ENCODE measurements at places on chromosomes 16 and 17.

DNA sequence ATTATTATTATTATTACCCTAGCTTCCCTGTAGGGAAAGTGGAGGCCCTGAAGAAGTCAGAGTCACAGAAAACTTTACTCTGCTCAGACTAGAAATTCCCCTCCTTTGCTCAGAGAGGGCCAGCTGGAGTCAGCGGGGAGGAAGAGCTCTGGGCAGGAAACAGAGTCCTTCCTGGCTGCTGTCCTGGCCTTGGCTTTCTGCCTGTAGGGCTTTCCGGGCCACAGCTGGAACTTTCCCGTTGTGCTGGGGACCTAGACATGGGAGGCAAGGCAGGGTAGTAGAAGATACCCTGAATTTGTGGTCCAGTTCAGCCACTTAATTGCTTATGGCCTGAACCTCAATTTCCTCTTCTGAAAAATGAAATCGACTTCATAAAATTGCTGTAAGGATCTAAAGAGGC lies 14.0 kb upstream of the CCL2 start:
- DNase-seq, result no peak

DNA sequence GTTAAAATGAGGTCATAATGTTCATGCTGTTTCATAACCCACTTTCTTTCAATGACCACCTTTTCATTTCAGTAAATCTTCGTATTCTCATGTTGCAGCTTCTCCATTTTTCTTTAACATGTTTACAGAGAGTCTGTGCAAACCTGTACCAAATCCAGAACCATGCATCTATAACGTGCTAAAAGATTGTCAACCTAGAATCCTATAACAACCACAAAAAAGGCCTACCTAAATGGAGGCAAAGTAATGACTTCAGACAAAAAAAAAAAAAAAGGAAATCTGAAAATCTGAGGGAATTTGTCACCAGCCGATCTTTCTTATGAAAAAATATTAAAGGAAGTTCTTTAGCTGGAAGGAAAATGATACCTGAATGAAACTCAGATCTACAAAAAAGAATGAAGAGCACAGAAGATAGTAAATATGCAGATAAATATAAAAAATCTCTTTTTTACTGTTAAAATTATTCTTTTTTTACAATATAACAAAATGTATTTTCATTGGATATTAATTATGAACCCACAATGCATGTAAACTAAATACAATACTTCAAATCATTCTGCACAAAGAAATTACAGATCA lies 1.4 kb upstream of the SLFN11 start:
- no peak for DNase-seq

GRCh38 chr17:32772453-32773025 lies 104.4 kb downstream of the MYO1D start:
- DNase-seq, result no peak

GRCh38 chr16:23509782-23510163 lies 521 bp downstream of the GGA2 start:
- DNase-seq, result peak; percentile 21

DNA sequence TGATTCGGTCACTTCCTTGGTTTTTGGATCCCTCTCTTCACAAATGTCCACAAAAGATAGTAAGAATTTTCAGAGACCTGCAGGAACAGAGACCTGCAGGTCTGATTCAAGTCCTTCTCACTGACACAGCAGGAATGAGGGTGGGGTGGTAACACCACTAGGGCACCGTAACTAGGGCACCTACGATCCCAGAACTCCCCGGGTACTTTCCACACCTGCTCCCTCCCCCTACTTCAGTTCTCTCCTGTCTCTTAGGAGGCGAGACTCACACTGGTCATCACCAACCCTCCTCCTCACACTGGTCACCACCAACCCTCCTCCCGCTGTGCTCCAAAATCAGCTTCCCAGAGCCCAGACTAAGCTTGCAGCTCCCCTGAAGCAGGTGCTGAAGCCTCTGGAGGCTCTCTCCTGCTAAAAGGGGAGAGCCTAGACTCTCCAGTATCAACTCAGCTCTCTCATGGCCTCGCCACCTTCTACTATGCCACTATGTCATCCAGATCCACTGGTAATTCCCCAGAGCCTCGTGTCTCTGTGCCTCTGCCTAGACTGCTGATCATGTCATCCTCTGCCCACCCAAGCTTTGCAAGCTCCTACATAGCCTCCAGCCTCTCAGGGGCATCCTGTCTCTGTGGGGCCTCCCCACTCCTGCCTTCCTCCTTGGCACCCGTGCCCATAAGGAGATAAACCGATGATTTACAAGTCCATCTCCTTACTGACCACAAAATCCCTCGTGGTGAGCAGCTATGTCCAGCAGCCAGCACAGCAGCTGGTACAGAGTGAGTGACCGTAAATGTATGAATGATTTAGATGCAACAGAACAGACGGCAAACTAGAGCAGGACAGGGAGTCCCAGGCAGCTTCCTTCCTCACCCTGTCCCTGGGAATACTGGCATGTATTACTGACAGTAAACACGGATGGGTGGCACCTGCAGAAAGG lies 63.4 kb upstream of the GSG1L start:
- DNase-seq, result no peak

DNA sequence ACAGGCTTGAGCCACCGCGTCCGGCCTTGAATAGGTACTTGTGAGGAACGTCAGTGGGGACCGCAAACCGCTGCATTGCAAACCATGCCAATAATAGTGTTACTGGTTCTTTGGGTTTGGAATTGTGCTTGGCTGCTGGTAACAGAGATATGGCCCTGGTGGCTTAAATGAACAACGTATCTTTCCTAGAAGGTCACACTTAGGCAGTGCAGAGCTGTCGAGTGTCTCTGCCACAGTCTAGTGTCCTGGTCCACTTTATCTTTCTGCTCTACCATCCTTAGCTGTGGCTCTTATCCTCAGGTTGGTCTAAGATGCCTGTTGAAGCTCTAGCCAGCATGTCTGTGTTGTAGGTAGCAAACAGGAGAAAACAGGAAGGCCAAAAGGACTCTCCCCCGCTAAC lies 262.1 kb downstream of the SNX29 start:
- DNase-seq, result no peak

GRCh38 chr17:9170336-9170735 lies 149.0 kb downstream of the NTN1 start:
- DNase-seq, result no peak

DNA sequence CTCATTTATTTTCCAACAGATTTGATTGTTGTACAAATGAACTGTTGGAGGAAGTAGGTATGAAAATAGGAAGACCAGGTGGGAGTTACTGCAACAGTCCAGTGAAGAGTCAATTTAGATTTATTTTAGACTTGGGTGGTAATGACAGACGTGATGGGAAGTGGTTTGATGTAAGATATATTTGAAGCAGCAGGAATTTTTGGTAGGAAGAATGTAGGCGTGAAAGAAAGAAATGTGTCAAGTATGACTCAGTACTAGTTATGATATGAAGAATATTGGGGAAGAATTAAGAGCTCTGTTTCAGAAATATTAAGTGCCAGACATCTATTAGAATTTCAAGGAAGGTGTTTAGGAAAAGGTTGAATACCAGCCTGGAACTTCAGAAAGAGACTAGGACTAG lies 247.9 kb upstream of the AXIN2 start:
- no peak for DNase-seq

GRCh38 chr17:45270828-45271418 lies 9.0 kb upstream of the SPATA32 start:
- DNase-seq, result no peak

DNA sequence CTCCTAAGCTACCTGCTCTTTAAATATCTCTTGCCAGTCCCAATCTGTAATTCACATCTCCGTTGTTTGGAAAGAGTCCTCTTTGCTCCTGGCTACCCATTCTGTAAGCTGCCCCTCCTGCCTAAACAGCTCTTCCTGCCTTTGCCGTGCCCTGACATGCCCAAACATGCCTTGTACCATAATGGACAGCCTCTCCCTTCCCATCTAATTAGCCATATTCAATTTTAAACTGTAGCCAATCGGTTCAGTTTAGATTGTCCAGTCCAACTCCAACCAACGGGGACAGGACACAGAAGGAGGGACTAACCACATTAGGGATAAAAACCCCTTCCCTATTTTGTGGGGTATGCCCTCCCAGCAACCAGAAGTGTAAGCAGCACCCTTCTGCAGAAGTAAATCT lies 30.6 kb upstream of the CLEC3A start:
- peak; percentile 59 for DNase-seq

- DNase-seq, result no peak
Observed at GRCh38 chr16:80283466-80284392, 257.1 kb upstream of the DYNLRB2 start.

DNA sequence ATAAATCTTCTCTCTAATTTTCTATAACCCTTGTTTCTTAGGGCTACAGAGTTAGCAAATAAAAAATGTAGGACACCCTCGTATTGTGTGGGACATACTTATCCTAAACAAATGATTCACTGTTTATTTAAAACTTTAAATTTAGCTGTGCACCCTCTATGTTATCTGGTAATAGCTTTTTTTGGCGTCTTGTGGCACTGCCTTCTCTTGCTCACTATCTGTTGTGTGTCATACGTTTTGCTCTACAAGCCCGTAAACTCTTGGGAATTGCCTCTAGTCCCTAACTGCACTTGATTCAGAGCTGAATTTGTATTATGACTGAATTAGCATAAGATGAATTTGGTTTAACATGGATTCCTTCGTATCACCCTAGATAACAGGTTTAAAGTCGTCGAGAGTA lies 144.3 kb upstream of the MYOCD start:
- DNase-seq, result no peak

DNA sequence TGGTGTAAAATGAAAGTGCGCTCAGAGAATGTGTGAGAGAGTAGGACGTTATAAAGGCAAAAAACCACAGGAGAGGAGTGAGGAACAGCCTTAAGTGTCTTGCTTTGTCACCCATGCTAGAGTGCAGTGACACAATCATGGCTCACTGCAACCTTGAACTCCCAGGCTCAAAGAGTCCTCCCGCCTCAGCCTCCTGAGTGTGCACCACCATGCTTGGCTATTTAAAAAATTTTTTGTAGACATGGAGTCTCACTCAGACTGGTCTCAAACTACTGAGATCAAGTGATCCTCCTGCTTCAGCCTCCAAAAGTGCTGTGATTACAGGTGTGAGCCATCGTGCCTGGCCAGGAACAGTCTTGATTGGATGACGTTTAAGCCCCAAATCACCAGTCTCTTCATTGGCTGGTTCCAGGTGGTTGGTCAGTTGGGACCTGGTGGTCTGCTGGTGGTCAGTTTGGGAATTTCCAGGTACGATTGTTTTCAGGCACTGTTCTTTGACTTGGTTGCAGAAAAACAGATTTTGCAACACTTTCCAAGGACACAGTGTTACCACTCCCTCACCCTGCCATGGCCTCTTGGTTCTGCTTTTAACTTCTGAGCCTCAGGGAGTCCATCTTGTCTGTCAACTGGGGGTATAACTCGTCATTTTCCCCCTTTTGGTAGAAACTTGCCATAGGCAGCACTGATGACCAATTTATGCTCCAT lies 21.2 kb downstream of the DHODH start:
- no peak for DNase-seq

GRCh38 chr17:17741349-17742023 lies 60.2 kb downstream of the RAI1 start:
- no peak for DNase-seq

- no peak for DNase-seq
Observed at GRCh38 chr17:57312242-57312641, 55.9 kb downstream of the MSI2 start.

GRCh38 chr16:46991729-46992704 lies 18.5 kb upstream of the DNAJA2 start:
- DNase-seq, result no peak

DNA sequence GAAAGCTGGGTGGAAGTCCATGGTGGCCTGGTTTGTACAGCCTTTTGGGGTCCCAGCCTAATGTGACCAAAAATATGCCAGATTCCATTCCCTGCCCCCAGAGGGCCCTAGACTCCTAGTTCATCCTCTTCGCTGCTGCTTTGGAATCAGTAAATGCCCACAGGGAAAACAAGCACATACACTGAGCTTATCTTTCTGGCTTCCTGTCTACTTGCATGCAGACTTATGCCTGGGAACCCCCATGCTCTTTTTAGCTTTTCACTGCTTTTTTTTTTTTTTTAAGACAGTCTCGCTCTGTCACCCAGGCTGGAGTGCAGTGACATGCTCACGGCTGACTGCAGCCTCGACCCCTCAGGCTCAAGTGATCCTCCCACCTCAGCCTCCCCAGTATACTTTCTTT lies 6.2 kb upstream of the CD300LG start:
- DNase-seq, result no peak

- no peak for DNase-seq
Observed at GRCh38 chr17:7241090-7241733, 1.0 kb downstream of the GABARAP start.

DNA sequence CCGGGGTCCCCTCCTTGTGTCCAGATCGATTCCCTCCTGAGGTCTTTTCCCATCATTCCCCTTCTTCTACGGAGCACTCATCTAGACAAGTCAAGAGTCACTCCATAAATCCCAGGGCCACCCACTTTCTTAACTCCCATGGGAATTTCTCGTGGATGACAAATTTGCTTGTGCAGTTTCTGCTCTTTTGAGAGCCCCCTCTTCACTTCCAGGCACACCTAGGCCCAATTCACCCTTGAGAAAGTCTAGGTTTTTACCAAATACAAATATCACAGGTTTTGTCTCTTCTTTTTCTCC lies 522 bp upstream of the POLDIP2 start:
- DNase-seq, result no peak

DNA sequence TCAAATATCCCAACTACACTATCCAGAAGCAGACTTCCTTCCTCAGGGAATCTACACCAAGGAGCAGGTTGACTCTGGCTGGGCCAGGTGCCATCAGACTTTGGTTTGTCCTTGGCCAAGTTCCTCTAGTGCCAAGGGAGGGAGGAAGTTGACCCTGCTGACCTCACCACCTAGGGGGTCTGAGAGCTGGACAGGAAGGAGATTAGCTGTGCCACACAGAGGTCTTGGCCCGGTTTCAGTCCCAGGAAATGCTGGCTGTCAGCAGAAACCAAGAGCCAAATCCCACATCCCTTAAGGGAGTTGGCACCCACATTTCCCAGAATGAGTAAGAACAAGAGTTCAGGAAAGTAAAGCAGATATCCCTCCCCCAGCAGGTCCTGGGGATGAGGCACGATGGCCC lies 178.2 kb downstream of the SALL1 start:
- no peak for DNase-seq

- DNase-seq, result no peak
Observed at GRCh38 chr16:11915114-11915643, 577 bp downstream of the GSPT1 start.

DNA sequence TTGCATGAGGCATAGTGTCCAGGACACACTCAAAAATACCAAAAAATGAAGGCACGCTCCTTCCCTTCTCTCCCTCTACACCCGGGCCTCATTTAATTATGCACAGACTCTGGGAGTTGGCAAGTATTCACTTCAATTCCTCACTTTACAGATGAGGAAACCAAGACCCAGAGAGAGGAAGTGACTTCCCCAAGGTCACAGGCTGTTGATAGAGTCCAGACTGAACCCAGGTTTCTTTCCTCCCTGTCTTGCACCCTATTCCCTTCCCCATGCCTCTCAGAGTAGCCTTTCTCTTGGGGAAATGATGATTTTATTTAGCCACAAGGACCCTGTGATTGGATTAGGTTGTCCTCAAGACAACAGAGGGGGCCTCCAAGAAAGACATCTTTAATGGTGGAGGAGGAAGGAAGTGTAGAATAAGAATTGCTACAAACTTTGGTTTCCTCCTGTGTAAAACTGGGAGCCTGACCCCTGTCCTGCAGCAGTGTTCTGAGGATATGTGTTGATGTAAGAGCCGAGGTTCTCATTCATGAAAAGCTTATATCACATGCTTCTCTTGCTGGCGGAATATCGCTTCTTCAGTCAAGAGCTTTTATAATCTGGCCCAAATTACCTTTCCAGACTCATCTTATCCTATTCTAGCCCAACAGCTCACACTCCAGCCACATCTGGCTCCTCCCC lies 48.8 kb upstream of the SIAH1 start:
- no peak for DNase-seq
